ENCODE measurements at places on chromosomes 1 and 21.

DNA sequence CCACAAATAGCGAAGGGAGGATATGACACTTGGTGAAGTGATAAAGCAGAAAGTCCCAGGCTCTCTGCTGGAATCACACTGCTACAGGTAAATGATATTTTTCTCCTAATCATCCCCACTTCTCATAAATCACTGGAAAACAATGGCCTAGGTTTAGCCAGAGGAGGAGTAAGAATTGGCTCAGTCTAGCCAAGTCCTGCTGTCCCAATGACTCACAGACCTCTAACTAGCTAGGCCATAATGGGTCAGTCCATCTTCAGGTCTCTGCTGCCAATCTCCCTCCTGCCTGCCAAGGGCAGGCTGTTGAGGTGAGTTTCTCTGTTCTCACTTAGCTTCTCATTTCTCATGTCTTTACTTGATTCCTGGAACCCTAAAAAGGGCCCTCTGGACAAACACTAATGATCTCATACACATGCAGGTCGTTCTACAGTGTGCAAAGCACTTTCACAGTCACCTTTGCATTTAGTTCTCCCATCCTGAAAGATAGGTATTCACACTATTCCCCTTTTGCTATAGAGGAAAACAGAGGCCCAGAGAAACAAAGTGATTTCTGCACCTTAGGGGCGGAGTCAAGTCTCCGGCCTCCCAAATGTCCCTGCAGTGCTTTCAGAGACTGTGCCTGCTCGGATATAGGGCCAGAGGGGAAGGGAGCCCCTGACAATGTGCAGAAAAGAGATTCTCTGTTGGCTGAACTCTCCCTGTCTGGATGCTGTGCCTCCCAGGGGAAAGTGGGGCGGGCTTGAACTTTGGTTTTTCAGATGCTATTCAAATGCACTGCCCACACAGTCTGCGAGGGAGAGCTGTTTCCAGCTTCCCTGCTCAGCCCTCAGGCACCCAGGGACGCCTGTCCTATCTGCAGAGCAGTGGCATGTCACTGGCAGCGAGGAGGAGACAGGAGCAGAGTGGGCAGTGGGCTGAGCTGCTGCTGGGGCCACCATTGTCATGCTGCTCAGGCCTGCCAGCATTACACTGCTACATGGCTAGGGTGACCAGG is 3.9 kb upstream of the CDK18 start:
- DNase-seq = no peak

DNA sequence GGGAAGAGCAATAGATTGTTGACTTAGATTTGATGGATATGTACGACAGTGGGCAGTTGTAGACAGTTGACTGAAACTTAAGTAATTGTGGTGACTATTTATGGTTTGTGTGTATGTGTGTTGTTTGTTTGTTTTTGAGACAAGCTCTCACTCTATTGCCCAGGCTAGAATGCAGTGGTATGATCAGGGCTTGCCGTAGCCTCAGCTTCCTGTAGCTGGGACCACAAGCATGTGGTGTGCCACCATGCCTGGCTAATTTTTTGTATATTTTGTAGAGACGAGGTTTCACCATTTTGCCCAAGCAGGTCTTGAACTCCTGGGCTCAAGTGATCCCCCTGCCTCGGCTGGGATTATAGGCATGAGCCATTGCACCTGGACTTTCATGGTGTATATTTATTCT is 9.8 kb downstream of the SDHC start:
- no peak for DNase-seq

- no peak for DNase-seq
These were observed 126.2 kb downstream of the LACTBL1 start for GRCh38 chr1:22846458-22846857.

- DNase-seq = no peak
These were observed 11.3 kb upstream of the BACH1 start for GRCh38 chr21:29287383-29287782.

DNA sequence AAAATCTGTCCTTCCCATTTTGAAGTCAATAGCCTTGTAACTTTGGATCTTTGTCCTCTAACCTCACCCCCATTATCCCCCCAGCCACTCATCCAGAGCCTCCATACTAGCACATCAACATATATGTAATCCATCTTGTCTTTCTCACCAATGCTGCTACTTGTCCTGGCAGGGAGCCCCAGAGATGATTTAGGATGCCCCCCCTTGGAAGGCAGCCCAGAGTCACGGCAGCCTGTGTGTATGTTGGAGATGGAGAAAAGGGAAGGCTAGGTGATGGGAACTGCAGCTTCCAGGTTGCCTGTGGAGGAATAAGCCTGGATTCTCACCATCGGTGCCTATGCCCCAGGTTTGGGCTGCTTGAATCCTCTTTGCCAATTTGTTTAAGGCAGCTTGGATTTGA is 51.7 kb upstream of the SCMH1 start:
- no peak for DNase-seq

- DNase-seq = no peak
These were observed 95.5 kb upstream of the PROX1 start for GRCh38 chr1:213891989-213892902.
